A673 (cell line): ENCODE measurements at places on chromosomes 6 and 20. TPM values are rescaled to one million over a fixed set of nuclear protein-coding genes. Genes with fewer than 3 reads are reported as not detected.
A peak's percentile ranks its signal among the peaks of the same experiment; 100 is the strongest.

DNA sequence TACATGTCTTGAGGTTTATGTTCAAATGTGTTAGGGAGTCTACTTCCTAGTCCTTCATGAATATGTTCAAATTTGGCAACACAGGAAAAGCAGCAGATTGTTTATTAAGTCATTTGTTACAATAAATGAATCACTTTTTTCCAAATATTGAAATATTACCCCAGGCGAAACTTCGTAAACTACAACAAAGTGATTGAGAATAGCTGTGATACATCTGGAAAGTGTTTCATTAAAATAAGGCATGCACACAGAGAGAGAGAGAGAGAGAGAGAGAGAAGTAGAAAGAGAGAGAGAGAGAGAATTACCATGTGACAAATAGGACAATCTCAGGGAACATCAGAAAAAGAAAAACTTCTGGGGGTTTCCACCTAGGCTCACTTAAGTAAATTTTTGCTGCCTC is 363.1 kb upstream of the PTCHD4 start:
- DNase-seq: no peak

BPIFA1 gene
- not detected in 2 replicates for total RNA-seq

EMILIN3 gene
- 1.7 and 3.1 TPM in 2 replicates for total RNA-seq

GRCh38 chr6:13287104-13287503 is 41.2 kb downstream of the TBC1D7 start:
- no peak for DNase-seq

DNA sequence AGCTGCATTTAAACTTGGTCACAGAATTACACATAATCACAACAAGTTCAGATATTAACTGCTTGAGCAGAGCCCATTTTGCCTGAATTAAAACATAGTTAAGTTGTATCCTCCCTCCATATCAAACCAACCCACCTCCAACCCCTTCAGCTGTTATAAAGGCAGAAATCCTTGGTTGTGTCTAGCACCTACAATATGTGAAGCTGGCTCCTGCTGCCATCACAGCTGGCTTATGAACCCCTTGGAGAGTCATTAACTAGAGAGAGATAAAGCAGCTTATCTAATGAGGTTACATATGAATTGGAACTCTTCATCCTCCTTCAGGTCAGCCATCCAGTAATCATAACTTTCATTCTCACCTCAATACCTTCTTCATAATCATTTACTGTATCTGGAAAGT is 101.8 kb downstream of the EPHA7 start:
- no peak for DNase-seq

DNA sequence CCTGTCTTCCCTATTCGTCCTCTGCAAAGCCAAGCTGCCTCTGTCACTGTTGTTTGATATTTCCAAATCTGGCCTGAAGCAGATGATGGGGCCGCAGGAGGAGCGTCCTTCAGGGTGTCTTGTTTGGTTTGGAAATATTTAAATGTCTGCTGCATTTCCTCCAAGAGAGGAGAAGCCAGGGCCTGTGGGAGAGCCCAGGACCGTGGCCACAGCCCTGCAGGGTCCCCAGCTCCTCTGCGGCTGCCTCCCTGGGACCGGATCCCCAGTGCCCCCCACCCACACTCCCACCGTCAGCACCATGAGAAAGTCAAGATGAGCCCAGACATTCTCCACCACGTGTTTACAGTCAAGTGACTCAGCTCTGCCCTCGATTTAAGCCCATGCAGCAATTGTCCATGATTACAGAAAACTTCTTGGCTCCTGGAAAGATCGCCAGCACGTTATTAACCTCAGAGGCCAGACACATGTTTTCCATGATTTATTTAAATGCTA is 18.2 kb downstream of the FOXF2 start:
- DNase-seq: no peak

- no peak for DNase-seq
Observed at GRCh38 chr6:39300739-39301138, 13.5 kb downstream of the KCNK17 start.

DNA sequence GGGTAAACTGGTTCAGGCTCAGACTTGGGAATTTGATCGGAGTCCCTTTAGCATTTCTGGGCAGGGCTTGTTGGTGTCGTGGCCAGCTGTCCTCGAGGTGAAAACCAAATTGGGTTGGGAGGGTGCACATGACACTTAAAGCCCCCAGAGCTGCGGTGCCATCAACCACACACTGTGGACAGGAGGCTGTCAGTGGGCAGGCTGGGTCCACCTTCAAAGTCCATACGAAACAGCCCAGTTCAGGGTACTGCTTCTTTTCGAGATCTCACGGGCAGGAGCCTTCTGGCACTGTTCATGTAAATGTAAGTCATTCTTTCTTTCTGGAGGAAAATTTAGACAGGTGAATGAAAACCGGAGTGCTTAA is 7.0 kb downstream of the SYNJ2 start:
- DNase-seq: no peak

- DNase-seq: peak; percentile 6
Observed at GRCh38 chr6:144265061-144265357, 20.1 kb upstream of the UTRN start.

GRCh38 chr6:12136905-12137304 is 124.8 kb downstream of the HIVEP1 start:
- peak; percentile 27 for DNase-seq

DNA sequence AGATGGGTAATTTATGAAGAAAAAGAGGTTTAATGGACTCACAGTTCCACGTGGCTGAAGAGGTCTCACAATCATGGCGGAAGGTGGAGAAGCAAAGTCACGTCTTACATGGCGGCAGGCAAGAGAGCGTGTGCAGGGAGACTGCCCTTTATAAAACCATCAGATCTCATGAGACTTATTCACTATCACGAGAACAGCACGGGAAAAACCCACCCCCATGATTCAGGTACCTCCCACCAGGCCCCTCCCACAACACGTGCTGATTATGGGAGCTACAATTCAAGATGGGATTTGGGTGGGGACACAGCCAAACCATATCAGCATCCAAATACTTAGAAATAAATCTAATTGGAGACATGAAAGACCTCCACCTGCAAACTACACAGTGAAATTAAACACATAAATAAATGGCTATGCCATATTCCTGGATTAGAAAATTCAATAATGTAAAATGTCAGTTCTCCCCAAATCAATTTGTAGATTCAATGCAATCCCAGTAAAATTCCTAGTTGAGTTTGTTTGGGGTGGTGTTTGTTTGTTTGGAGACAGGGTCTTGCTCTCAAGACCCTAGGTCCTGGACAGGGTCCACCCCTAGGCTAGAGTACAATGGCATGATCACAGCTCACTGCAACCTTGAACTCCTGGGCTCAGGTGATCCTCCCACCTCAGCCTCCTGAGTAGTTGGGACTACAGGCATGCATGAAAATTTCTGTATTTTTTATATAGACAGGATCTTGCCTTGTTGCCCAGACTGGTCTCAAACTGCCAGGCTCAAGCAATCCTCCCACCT is 101.6 kb downstream of the TAF4 start:
- no peak for DNase-seq

- DNase-seq: no peak
Observed at GRCh38 chr6:153126218-153126617, 4.9 kb downstream of the RGS17 start.

- DNase-seq: peak; percentile 34
Observed at GRCh38 chr20:38878866-38879265, 47.4 kb upstream of the FAM83D start.

GRCh38 chr6:40620574-40621240 is 33.5 kb upstream of the LRFN2 start:
- DNase-seq: no peak

DNA sequence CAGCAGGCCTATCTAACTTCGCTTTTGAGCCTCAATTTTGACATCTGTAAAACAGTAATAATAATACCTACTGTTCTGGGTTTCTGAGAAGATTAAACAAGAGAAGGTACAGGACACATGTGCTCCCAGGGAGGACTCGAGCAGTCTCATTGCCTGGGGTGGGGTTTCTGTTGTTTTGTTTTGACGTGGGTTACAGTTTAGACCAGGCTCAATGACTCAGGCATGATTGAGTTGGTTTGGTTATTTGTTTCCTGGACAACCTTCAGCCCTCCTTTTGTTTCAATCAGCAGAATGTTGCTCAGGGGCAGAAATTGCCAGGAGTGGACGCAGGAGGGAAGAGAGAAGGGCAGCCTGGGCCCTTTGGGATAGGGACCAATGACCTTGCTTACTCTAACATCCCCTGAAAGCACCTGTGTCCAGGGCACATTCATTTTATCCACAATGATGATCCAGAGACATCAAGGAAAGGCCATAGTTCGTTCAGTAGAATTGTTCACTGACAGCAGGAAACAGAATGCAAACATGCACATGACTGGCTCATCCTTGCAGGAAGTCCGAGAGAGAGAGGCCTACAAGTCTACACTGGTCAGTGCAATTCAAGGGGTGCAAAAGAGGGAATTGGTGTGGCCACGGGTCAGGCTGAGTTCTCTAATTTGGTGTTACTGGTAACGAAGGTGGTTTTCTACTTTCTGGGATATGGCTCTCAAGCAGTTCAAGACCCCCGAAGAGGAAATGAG is 74.5 kb upstream of the MRPS10 start:
- no peak for DNase-seq

DNA sequence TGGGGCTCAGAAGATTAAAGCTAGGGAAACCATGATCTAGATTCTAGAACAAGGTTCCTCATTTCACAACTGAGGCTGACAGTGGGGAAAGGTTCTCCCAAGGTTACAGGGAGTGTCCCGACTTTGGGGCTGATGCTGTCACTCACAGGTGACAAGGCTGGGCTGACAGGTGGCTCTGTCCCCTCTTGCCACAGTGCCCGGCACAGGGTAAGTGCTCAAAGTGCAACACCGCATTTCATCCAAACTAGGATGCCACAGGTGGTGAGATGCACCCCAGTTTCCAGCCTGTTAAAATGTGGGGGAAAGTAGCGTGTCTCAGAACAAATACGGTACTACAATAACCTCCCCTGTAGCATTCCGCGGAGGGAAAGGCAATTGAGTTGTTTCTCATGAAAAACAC is 7.8 kb downstream of the ZBP1 start:
- DNase-seq: no peak

DNA sequence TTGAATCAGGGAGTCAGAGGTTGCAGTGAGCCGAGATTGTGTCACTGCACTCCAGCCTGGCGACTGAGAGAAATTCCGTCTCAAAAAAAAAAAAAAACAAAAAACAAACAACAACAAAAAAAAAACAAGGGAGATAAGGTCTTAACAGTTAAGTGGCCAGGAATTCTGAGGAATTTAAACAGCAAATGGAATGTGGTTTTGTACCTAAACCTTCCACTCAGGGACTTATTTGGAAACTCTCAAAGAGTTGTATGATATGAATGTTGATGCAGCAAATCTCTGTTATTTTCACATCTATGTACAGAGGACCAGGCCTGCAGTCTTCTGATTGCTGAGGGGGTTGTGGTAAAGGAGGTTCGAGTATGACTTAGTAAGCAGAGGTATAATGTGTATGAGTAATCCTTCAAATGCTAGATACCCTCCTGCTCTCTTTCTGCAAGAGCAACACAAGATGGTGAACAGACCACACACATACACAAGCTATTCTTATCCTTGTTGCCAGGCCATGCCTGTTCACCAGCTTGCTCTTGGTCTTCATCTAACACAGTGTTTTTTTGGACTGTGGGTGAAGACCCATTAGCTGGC is 174.9 kb upstream of the SCGN start:
- no peak for DNase-seq

- DNase-seq: no peak
Observed at GRCh38 chr6:111861431-111861885, 11.8 kb downstream of the FYN start.

- no peak for DNase-seq
Observed at GRCh38 chr6:69072796-69073195, 437.7 kb downstream of the ADGRB3 start.

GRCh38 chr6:2738373-2738979 is 12.2 kb downstream of the MYLK4 start:
- DNase-seq: peak; percentile 88

- DNase-seq: no peak
Observed at GRCh38 chr6:11615214-11615602, 77.7 kb downstream of the TMEM170B start.

DNA sequence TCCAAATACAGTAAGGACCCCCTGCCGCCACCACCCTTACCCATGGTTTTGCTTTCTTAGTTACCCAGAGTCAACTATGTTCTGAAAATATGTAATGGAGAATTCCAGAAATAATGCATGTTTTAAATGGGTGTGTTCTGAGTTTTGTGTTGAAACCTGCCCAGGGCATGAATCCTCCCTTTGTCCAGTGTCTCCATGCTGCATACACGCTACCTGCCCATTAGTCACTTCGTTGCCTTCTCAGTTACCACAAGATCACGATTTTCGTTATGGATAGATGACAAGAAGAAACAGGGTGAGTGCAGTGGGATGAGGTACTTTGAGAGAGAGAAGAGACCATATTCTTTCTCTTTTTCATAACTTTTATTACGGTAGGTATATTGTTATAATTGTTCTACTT is 10.6 kb downstream of the FARS2 start:
- DNase-seq: no peak
